Vagina (tissue), 2 donors: ENCODE measurements at places on chromosomes 6 and 20.
A peak's percentile ranks its signal among the peaks of the same experiment; 100 is the strongest.

DNA sequence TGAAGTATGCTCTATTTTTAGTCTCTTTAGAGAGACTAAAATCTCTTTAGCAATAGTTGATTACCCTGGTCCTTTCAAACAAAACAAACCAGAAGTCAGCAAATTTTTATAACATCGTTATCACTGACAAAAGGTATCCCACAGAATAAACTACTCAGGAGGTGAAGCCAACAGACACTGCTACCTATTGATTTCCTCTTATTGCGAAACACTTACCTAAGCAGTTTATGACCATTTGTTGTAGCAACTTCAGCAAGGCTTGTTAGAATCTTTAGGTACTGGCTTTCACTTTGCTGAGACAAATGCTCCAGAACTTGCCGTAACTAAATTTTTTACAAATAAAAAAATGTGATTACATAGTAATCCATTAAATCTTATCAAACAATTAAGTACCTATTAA is 64.4 kb downstream of the HACE1 start:
- H3K4me3 ChIP-seq, result no peak overlapping the region
- H3K4me1 ChIP-seq, result no peaks in the 10 kb centered on the region
- no peak overlapping the region for H3K27ac ChIP-seq
- no peak for DNase-seq
- H3K27me3 ChIP-seq, result no peaks in the 10 kb centered on the region

- H3K27me3 ChIP-seq, result no peaks in the 10 kb centered on the region
- DNase-seq, result no peak
- no peak overlapping the region for H3K4me3 ChIP-seq
- no peaks in the 10 kb centered on the region for H3K4me1 ChIP-seq
Measured at GRCh38 chr6:3484192-3484591, 27.3 kb upstream of the SLC22A23 start.

- DNase-seq, result no peak
- H3K36me3 ChIP-seq, result no peaks in the 10 kb centered on the region
- H3K4me3 ChIP-seq, result peak overlapping the region; percentile 49
- peak overlapping the region; percentile 62 for H3K27ac ChIP-seq
Measured at GRCh38 chr20:52972965-52973819, 1.0 kb downstream of the TSHZ2 start.

GRCh38 chr20:13800728-13801134 is 15.9 kb downstream of the NDUFAF5 start:
- no peaks in the 10 kb centered on the region for H3K27me3 ChIP-seq
- peaks cover 48% of the 10 kb centered on the region for H3K36me3 ChIP-seq
- no peak overlapping the region for H3K4me3 ChIP-seq

- H3K36me3 ChIP-seq, result peaks cover 21% of the 10 kb centered on the region
- no peak for DNase-seq
- peaks cover 30% of the 10 kb centered on the region for H3K4me1 ChIP-seq
- H3K27me3 ChIP-seq, result no peaks in the 10 kb centered on the region
Measured at GRCh38 chr20:63703976-63704748, 3.6 kb downstream of the ARFRP1 start.

- peaks cover 11% of the 10 kb centered on the region for H3K4me1 ChIP-seq
- peak overlapping the region; percentile 48 for H3K27ac ChIP-seq
- no peak overlapping the region for H3K4me3 ChIP-seq
- DNase-seq, result no peak
- H3K36me3 ChIP-seq, result no peaks in the 10 kb centered on the region
Measured at GRCh38 chr20:1861996-1862662, 33.1 kb upstream of the SIRPA start.

- no peak for DNase-seq
- H3K4me3 ChIP-seq, result no peak overlapping the region
- no peaks in the 10 kb centered on the region for H3K27me3 ChIP-seq
- H3K36me3 ChIP-seq, result no peaks in the 10 kb centered on the region
- H3K27ac ChIP-seq, result no peak overlapping the region
Measured at GRCh38 chr6:137820952-137821351, 46.1 kb upstream of the TNFAIP3 start.

- H3K36me3 ChIP-seq, result no peaks in the 10 kb centered on the region
- H3K4me1 ChIP-seq, result peaks cover 20% of the 10 kb centered on the region
- H3K27me3 ChIP-seq, result no peaks in the 10 kb centered on the region
- H3K27ac ChIP-seq, result peak within 1 kb of the TSS; percentile 70
- DNase-seq, result peak; percentile 85
Measured at GRCh38 chr20:31869942-31870725, at the start of the genes DUSP15 and TTLL9. DUSP15 (minus strand) TSS chr20:31870527; CDS start chr20:31870337, 190 bp downstream. TTLL9 (plus strand) TSS chr20:31870634; CDS start chr20:31871127, 493 bp downstream.

DNA sequence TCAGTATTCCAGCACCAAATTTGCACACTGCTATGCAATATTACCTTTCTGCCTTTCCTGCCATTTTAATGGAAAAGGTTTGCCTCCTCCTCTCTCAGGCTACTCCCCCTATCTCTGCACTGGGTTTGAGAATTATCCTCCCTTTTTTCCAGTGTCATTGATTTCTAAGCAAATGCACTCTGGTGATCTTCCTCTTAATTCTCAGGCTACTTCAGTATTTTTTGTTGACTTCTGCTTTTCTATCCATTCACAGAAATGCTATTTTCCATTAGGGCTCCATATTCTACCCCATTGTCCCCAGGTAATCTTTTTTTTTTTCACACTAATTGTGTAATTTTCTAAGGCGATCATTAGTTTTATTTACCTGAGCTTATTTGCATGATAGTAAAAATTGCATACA is 144.0 kb downstream of the GJA1 start:
- H3K27me3 ChIP-seq, result no peaks in the 10 kb centered on the region
- H3K36me3 ChIP-seq, result no peaks in the 10 kb centered on the region
- no peak for DNase-seq

DNA sequence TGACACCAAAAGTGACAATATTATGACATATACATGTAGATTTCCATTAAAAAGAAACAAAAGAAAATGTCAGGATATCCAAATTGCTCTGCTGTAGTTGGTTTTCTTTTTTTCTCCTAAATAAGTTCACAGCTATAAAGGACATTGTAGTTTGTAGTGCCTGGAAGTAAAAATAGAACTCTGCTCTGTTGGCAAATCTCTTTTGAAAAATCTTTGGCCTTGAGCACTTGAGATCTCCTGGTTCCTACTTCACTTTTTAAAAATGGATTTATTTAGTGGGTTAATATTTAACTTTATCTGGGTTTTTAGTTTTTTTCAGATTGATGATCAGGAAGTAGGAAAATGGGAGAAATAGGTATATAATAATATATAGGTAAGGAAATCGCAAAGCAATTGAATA is 52.9 kb downstream of the AFDN start:
- H3K4me1 ChIP-seq, result no peaks in the 10 kb centered on the region
- no peak for DNase-seq
- no peaks in the 10 kb centered on the region for H3K27me3 ChIP-seq
- H3K4me3 ChIP-seq, result no peak overlapping the region

GRCh38 chr6:111692327-111693164 is 86.9 kb upstream of the TRAF3IP2 start:
- H3K4me3 ChIP-seq, result no peak overlapping the region
- peak; percentile 82 for DNase-seq
- H3K27me3 ChIP-seq, result no peaks in the 10 kb centered on the region
- peak overlapping the region; percentile 82 for H3K27ac ChIP-seq
- H3K36me3 ChIP-seq, result peaks cover 15% of the 10 kb centered on the region

GRCh38 chr6:152068622-152069261 is 261.3 kb downstream of the ESR1 start:
- no peaks in the 10 kb centered on the region for H3K36me3 ChIP-seq
- H3K4me1 ChIP-seq, result no peaks in the 10 kb centered on the region
- H3K27me3 ChIP-seq, result no peaks in the 10 kb centered on the region
- H3K27ac ChIP-seq, result no peak overlapping the region
- H3K4me3 ChIP-seq, result no peak overlapping the region

DNA sequence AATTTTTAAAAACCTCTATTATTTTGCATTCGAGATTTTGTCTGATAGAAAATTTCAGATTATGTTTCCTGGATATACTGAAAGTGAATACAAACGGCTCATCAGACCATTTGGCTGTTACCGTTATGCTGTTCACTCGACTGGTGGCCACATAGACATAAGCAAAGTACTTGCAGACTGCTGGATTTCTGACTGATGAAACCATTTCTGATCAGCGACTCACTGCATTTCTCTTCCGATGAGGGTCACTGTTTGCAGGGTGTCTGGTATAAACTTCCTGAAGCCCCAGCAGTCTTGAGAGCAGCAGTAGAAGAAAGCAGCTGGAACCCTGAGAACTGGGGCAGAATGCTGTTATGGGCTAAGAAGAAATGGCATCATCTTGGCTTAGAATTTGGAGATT is 17.7 kb downstream of the SNX9 start:
- H3K4me3 ChIP-seq, result no peak overlapping the region
- no peak for DNase-seq
- H3K4me1 ChIP-seq, result peaks cover 79% of the 10 kb centered on the region
- H3K36me3 ChIP-seq, result no peaks in the 10 kb centered on the region

- no peak overlapping the region for H3K27ac ChIP-seq
- H3K36me3 ChIP-seq, result no peaks in the 10 kb centered on the region
- no peaks in the 10 kb centered on the region for H3K27me3 ChIP-seq
- no peaks in the 10 kb centered on the region for H3K4me1 ChIP-seq
- no peak for DNase-seq
- no peak overlapping the region for H3K4me3 ChIP-seq
Measured at GRCh38 chr20:9602847-9603183, 88.4 kb downstream of the LAMP5 start.

DNA sequence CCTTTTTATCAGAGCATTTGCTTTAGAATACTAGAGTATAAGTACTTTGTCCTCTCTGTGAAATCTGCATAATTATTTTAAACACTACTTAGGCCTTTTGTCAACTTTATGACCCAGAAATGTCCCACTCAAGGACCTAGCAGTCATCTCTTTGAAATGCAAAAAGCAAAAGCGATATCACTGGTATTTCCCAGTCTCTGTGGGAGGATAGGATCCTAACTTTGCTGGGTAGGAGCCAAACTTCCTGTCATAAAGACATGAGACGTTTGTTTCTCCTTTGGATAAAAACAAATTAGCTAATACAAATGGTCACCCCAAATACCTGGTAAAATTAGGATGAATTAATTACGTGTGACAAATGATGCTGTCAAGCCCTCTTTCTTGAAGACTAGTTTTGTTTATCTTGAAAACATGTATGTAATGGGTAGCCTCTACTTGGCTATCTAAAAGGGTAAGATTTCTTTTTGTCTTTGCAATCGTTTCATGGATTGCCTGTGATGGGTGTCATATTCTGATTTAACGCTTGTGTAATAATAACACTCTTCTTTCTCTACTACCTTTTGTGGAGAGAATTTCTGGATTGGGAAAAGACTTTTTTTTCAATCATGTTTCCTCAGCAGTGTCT is 36.2 kb downstream of the DCDC2 start:
- no peaks in the 10 kb centered on the region for H3K4me1 ChIP-seq
- no peak overlapping the region for H3K27ac ChIP-seq
- no peak for DNase-seq
- H3K4me3 ChIP-seq, result no peak overlapping the region
- no peaks in the 10 kb centered on the region for H3K36me3 ChIP-seq
- H3K27me3 ChIP-seq, result no peaks in the 10 kb centered on the region

DNA sequence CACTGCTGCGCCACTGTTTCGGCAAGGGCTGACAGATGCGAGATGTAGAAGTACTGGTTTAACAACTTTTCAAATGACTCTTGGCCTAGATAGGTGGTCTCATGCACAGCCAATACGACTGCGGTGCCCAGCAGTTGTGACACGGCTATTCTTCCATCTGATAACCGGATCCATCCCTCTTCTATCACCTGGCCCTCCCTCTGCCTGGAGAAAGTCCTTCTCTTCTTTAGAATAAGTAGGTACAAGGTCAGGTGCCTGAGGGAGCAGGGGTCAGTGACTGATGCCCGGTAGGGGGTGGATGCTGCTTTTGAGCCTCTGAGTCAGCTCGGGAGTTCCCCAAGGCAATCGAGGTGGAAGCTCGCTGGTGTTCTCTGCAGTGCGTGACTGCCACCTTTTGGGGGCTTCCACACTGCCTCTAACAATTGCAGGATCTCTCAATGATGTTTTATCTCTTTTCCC is 166.8 kb upstream of the GRIK2 start:
- H3K27ac ChIP-seq, result no peak overlapping the region
- H3K36me3 ChIP-seq, result no peaks in the 10 kb centered on the region
- no peaks in the 10 kb centered on the region for H3K27me3 ChIP-seq

DNA sequence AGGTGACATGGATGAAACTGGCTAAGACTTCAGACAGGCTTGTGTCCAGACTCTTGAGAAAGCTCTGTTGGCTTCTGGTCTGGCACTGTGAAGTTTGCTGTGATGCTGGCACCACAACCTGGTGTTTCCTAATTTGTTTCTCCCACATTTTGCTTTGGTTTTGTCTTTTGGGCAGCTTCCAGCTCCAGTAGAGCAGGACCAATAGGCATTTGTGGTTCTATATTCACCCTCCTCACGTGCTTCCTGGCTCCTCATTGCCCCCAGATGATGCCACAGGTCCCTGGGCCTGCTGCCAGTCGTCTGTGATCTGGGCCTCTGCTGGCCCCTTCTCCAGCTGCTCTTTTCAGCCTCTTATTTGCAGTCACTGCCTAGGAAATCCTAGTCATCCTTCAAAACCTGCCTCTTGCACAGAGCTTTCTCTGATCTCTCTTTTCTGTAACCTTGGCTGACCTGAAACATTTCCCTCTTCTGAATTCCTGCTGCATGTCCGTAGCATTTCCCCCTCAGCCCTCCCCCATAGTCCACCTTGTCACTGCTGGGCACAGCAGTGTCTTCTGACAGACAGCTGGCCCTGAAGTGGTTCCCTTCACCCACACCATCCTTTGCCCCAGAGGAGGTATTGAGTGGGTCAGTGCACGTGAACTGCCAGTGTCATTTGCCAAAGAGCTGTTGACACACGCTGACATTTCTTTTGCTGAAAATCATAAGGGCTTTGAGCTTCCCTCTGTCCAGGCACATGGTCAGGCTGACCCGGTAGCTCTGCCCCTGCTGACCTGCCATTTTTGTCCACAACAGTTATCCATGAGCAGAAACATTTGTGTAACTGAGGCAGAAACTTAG is 63.0 kb downstream of the PTPN1 start:
- H3K4me3 ChIP-seq, result no peak overlapping the region
- H3K36me3 ChIP-seq, result no peaks in the 10 kb centered on the region
- H3K4me1 ChIP-seq, result peaks cover 27% of the 10 kb centered on the region
- no peak for DNase-seq

DNA sequence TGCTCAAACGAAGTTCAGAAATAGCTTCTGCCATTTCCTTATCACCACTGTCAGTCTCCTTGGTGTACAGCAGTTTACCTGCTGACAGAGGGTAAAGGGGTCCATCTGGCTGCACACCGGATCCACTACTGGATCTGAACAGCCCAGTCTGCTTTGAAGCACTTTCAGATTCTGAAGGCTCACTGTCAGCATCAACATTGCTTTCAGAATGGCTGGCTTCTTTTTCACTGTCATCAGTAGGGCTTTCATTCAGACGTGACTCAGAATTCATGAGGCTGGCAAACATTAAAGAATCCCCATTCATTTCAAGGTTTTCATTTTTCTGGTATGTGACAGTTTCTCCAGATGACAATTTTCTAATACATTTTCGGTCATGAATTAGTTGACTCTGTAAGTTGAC is 21.0 kb upstream of the PNISR start:
- H3K27ac ChIP-seq, result no peak overlapping the region
- no peaks in the 10 kb centered on the region for H3K4me1 ChIP-seq
- no peaks in the 10 kb centered on the region for H3K36me3 ChIP-seq
- H3K4me3 ChIP-seq, result no peak overlapping the region
- no peaks in the 10 kb centered on the region for H3K27me3 ChIP-seq

DNA sequence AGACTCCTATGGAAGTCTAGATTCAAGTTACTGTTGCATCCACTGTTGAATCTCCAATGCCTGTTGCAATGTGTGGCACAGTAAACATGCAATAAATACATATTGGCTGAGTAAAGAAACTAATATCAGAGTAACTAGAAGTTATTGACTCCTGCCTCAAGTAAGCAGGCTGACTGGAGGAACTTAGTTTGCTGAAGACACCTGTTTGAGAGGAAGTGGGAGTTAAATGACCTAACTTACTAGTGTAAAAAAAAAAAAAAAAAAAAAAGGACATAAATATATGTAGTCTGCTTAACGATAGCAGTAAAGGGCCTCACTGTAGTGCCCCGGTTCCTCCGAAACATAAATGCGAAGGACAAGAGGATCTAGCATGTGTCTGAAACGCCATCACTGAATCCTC is 249.8 kb upstream of the PRDM1 start:
- no peak for DNase-seq
- no peak overlapping the region for H3K27ac ChIP-seq
- H3K4me1 ChIP-seq, result no peaks in the 10 kb centered on the region
